ENCODE measurements at places on chromosomes 3 and 15. TPM values are rescaled to one million over a fixed set of nuclear protein-coding genes. Genes with fewer than 3 reads are reported as not detected.

DNA sequence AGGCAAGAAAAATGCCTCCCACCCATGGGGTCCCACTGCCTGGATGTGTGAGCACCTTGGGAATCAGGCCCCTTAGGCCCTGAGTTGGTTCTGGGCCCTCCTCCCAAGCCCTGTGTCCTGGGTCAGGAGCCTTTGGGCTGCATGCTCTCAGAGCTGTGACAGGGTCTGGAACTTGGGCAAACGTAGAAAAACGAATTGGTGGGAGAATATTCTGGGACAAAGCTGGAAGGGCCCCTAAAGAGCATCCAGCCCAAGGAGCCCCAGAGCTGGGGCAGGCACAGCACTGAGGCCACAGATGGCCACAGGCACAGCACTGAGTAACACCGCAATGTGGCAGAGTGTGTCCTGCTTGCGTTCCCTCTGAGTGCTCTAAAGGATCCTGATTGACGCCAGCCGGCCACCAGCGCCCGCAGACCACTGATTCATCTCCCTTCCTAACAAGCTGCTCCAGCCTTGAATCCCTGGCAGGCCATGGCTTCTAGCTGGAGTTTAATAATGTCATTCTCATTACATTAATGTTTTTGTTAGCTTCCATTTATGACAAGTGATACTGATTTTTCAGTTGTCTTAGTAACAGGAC, 18.6 kb upstream of the SEC13 start:
- H3K4me3 ChIP-seq, result no peak overlapping the region
- no peak overlapping the region for H3K27ac ChIP-seq
- H3K27me3 ChIP-seq, result peaks cover 12% of the 10 kb centered on the region
- no peaks in the 10 kb centered on the region for H3K36me3 ChIP-seq
- DNase-seq, result peak; percentile 67

DNA sequence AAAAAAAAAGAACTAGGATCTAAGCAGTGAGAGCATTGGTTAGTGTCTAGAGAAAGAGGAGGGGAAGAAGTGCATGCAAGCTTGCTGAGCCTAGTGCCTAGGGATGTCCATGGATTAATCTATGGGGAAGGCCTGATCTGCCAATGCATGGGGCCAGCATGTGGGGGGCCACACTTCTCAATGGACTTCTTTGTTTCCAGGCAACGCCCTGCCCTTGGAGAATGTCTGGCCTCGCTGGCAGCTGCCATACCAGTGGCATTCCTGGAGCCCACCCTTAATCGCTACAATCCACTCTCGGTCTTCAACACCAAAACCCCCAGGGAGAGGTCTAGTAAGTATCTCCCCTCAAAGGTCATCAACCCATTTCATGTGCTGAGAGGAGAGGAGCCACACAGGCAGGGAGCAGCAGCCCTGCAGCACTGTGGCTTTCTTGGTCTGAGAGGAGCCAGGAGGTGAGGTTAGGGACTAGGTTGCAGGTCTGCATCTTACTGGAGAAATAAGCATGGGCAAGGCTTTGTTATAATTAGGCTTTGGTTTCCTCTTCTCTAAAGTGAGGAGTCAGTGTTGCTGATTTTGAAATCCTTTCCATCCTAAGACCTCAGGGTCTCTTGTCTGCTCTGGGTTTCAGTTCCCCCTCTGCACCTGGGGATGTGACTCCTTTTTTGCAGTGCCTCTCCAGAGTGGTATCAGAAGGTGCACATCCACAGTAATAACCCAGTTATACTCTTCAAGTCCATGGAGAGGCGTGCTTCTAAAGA, 188.1 kb upstream of the CHRM5 start:
- no peak overlapping the region for H3K4me3 ChIP-seq
- no peak for DNase-seq
- no peak overlapping the region for H3K27ac ChIP-seq

- no peak overlapping the region for H3K4me3 ChIP-seq
- DNase-seq, result peak; percentile 51
- no peaks in the 10 kb centered on the region for H3K36me3 ChIP-seq
Observed at GRCh38 chr3:54433846-54434245, 311.5 kb downstream of the CACNA2D3 start.

- DNase-seq, result peak; percentile 55
- H3K4me3 ChIP-seq, result peak overlapping the region; percentile 80
- peaks cover 31% of the 10 kb centered on the region for H3K27me3 ChIP-seq
- peaks cover 23% of the 10 kb centered on the region for H3K4me1 ChIP-seq
Observed at GRCh38 chr15:89400116-89400781, 65.6 kb upstream of the POLG start.

DNA sequence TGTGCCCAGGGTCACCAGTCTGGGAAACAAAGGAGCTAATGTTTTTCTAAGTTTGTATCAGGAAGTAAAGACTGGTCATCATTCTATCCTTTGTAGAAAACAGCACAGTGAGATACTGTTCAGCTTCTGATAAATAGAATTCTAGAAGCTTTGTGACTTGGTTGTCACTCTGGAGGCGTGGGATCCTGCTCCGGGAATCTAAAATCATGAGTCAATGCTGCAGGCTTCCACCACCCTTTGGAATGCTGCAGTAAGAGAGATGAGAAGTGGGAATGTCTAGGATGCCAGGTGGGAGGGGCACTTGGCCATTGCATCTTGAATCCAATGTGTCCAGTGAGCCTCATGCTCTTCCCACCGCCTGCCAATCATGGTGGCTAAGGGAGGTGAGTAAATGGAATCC, 40.9 kb downstream of the SAMMSON start:
- DNase-seq, result no peak
- H3K4me1 ChIP-seq, result peaks cover 11% of the 10 kb centered on the region
- H3K4me3 ChIP-seq, result no peak overlapping the region
- H3K27ac ChIP-seq, result no peak overlapping the region
- H3K36me3 ChIP-seq, result no peaks in the 10 kb centered on the region

DNA sequence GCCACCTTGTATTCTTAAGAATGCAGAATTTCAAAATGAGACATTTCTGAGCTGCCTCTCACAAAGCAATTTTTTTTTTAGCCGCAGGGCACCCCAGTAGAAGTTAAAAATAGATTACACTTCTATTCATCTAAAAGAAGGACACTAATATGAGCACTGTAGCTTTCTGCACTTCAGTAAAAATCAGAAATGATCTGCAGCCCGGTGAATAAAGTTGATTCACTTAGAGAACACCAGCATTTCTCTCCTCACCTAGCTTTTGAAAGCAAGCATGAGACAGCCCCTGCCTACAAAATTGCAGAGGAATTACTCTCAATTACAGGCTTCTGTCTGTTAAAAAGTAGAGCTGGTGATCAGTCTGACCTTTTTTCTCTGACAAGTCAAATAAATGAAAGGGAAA, 1062.4 kb downstream of the FHIT start:
- DNase-seq, result no peak
- H3K36me3 ChIP-seq, result no peaks in the 10 kb centered on the region
- H3K27ac ChIP-seq, result no peak overlapping the region
- H3K27me3 ChIP-seq, result no peaks in the 10 kb centered on the region

Gene CYP1A2
- total RNA-seq, result not detected

Gene ADGRG7
- not detected for total RNA-seq

Gene ERICH6
- 0.69 TPM for total RNA-seq

Gene PARP15
- 0.29 TPM for total RNA-seq
